Activated naive CD4-positive, alpha-beta T cell treated with anti-CD3 and anti-CD28 coated beads for 36 hours (primary cell): ENCODE measurements at places on chromosomes 3 and 15.
A peak's percentile ranks its signal among the peaks of the same experiment; 100 is the strongest.

DNA sequence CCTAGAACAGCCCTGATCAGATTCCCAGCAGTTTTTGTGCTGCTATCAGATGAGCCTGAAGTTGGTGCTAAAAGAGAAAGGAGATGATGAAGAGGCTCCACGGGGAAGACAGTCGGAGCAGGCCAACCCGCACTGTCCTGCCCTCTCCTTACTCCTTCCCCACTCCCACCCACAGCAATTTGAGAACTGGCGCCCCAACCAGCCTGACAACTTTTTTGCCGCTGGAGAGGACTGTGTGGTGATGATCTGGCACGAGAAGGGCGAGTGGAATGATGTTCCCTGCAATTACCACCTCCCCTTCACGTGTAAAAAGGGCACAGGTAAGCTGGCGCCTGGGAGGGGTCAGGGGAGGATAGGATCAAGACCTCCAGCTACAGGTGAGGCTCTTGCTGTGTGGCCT is 22.6 kb downstream of the HAPLN3 start:
- no peak for DNase-seq

GRCh38 chr3:127556565-127556964 is 34.0 kb downstream of the TPRA1 start:
- no peak for DNase-seq

GRCh38 chr15:101445562-101446517 is 43.7 kb downstream of the PCSK6 start:
- no peak for DNase-seq

GRCh38 chr3:142530296-142530695 is 48.2 kb downstream of the ATR start:
- DNase-seq, result no peak

GRCh38 chr15:81411969-81412633 is 38.1 kb upstream of the TMC3 start:
- no peak for DNase-seq

GRCh38 chr3:140395134-140396075 is 282.5 kb upstream of the TRIM42 start:
- no peak for DNase-seq

GRCh38 chr3:143442814-143443447 is 323.4 kb downstream of the CHST2 start:
- DNase-seq, result no peak

DNA sequence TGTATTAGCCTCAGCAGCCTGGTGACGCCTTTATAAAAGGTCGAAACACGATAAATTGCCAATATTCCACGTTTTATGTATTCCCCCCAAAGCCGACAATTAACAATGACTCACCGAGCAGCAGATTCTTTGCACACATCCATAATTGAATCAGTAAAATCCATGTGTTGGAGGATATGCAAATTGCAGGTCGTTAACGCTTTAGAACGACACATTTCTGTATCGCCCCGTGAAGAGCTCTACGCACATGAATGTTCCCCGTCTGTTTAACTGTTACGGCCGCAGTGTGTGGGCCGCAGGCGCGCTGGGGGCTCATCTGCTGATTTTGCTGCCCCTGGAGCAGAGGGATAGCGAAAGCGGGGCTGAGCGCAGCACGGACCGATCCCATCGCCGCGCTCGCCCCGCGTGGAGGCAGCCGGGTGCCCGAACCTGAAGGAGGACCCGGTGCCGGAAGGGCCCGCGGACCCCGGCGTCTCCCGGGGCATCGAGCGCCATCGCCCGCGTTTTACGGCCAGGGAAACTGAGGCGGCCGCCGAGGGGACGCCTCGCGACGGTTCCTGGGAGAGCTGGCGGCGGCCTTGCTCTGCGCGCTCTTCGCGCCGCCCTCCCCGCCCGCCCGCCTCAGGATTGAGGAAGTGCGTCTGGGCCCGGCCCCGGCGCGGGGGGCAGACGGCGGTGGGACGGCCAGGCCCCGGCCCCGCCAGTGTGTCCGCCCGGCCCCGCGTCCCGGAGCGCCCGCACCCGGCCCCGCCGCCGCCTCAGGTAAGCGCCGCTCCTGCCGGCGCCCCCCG is at the start of gene LRRK1:
Gene LRRK1, plus strand, starts transcription at position 668 of the 791 bp plus-strand sequence. CDS start 5,276 bp downstream, outside the sequence.
- peak; percentile 22 for DNase-seq

DNA sequence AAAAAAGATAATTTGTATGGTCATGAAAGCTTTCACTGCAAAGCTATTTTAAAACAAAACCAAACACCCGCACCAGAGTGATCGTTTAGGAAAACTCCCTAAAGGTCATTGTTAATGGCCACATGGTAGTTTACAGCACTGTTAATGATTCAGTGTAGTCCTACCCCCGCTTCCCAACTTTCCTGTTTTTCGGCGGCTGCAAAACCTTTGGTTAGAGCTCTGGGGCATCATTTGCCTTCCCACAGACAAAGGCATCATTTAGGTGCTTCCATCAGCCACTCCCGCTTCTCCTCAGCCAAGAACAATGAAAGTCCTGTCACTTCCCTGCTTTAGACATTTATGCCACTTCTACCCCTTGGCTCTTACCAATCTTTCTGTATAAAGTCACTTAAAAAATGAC is 10.6 kb downstream of the MELTF start:
- no peak for DNase-seq
